Panc1 (cell line): ENCODE measurements at places on chromosomes 12 and 14.
A peak's percentile ranks its signal among the peaks of the same experiment; 100 is the strongest.

- no peak for DNase-seq
Measured at GRCh38 chr14:104286086-104286485, 147.7 kb downstream of the KIF26A start.

- DNase-seq = peak; percentile 76
Measured at GRCh38 chr14:90419200-90419599, 22.4 kb downstream of the CALM1 start.

GRCh38 chr12:98370976-98371375 lies 144.4 kb upstream of the TMPO start:
- DNase-seq = no peak

DNA sequence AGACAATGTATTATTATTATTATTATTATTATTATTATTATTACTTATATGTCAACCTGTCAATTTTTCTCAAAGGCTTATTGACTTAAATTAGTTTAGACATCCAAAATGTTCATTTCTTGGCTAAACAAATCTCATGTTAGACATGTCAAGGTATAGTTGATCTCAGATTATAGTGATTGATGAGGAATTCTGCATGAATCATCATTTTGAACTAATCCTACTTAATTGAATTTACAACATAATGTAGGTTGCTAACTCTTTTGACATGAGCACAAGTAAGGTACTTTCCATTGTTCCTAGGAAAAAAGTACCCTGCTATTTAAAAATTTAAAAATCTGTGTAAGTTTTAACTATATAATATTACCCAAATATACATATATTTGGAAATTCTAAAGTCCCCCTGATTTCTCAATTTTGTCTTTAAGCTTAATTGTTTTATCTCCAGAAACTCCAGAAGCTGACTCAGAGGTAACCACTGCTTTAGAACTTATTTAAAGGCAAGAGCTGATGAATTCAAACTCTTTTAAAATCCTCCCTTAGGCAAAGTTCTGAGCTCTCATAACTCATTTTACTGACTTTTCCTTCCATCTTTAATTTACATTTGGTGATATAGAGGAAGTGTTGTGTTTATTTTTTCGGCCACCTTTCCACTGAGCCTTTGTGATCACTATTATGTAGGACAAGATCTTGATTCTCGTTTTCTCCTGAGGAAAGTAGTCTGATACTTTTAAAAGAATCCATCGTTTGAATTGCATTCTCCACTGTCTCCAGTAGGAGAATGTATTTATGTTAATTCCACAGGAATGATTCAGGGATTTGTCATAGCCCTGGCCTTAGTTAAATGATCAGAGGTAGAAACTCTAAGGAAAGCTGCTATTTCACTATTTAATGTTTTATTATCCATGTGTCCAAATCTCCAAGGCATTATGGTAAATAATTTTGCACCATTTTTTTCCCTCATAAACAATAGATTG lies 1304.5 kb downstream of the AACS start:
- no peak for DNase-seq

DNA sequence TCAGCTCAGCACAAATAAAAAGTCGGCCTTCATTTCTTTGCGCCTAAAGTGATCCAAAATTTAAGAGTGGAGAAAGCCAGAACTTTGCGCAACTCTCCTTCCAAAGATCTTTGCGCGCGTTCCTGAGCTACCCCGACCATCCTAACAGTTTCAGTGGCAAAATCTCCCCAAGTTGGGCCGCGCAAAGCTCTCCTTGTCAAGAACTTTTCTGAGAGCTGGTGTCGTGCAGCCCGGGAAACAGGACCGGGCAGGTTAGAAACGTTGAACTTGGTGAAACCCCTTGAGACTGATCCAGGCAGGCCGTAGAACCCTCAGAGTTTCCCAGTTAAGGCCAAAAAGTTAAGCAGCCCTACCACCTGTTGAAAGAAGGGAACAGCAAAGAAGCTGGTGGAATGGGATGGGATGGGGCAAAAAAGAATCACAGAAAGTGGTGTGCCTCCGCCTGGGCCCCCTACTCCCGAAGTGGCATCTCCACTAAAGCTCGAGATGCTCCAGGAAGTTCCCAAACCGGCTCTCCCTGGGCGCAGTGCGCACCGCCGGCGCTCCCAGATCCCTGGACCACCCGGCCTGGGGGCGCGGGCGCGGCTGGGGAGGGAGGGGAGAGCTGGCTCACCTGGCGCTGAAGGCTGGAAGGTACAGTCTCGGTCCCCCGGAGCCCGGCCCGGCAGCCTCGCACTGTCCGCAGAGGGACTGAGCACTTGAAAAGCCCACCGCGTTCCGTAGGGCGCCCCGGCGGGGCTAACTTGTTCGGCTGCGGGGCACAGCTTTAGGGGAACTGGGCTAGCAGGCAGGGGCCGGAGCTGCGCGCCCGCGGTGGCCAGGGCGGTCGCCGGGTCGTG lies 768 bp downstream of the DBX2 start:
- no peak for DNase-seq

- no peak for DNase-seq
Measured at GRCh38 chr12:13594731-13595514, 386.5 kb downstream of the GRIN2B start.

DNA sequence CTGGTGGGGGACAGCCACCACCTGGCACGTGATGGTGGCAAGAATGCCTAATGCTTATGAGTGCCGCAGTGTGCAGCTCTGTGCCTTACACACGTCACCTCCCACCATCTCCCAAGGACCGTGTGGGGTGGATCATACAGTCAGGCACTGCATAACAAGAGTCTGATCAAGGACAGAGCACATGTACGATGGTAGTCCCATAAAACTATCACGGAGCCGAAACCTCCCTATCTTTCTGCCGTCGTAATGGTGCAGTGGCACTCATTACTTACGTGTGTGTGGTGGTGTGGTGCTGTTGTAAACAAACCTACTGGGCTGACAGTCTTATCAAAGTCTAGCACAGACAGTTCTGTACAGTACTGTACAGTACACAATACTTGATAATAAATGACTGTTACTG lies 89.3 kb downstream of the CACNA1C start:
- DNase-seq = no peak

GRCh38 chr12:78338054-78338785 lies 507.5 kb downstream of the NAV3 start:
- no peak for DNase-seq
